Right renal pelvis (tissue), 4 donors: ENCODE measurements at places on chromosomes 4 and X. TPM values are rescaled to one million over a fixed set of nuclear protein-coding genes. Genes with fewer than 3 reads are reported as not detected.

DNA sequence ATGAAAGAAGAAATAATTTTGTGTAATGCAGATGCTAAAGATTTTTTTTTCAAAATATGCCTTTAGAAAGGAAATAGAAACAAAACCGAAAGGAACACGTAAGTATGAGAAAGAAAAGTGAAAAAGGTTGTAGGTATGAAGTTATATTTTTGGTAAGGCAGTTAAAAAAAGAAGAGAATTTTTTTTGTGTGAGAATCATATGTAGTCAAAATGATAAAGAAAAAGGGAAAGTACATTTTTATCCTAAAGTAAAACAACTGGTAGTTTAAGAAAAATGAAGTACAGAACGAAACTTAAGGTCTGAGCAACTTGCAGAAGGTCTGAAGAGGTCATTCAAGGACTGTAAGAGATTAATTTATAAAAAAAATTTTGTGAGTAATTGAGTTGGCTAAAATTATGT lies 164.0 kb upstream of the TRAM1L1 start:
- DNase-seq, result no peak

DNA sequence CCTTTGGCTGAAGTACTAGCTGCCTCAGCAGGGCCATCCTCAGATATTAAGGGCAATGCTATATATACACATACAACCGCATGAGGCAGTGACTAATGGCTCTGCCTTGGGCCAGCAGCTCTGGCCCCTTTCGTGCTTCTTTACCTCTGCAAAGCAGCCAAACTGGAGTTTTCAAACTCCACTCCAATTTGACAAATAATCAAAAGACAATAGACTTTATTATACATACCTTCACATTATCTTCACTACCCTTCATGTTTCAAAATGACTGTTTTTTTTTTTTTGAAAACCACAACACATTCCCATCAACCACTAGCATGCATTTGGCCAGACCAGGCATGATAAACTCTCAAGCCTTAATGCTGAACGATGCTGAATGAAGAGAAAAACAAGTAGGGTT lies 187.7 kb downstream of the ENOX2 start:
- DNase-seq, result no peak

The MAEA gene
- polyA plus RNA-seq, result 62.8 TPM

- no peak for DNase-seq
These were observed 122.8 kb downstream of the SLC10A7 start for GRCh38 chr4:146398896-146399445.

DNA sequence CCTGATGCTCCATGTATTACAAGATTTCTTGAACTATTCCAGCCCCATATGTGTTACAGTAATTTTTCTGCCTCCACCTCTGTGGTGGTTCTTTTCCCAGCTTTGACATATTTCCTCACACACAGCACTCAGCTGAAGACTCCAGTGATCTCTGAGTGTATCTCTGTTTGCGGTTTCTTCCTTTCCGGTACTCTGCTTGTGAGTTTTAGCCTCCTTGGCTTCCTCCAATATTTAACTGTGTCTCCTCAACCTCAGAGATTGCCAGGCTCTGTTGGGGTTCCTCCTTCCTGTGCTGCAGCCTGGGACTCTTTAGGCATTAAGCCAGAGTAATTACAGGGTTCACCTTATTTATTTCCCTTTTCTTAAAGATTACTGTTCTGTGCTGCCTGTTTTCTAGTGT lies 73.2 kb downstream of the NFKB1 start:
- DNase-seq, result no peak

DNA sequence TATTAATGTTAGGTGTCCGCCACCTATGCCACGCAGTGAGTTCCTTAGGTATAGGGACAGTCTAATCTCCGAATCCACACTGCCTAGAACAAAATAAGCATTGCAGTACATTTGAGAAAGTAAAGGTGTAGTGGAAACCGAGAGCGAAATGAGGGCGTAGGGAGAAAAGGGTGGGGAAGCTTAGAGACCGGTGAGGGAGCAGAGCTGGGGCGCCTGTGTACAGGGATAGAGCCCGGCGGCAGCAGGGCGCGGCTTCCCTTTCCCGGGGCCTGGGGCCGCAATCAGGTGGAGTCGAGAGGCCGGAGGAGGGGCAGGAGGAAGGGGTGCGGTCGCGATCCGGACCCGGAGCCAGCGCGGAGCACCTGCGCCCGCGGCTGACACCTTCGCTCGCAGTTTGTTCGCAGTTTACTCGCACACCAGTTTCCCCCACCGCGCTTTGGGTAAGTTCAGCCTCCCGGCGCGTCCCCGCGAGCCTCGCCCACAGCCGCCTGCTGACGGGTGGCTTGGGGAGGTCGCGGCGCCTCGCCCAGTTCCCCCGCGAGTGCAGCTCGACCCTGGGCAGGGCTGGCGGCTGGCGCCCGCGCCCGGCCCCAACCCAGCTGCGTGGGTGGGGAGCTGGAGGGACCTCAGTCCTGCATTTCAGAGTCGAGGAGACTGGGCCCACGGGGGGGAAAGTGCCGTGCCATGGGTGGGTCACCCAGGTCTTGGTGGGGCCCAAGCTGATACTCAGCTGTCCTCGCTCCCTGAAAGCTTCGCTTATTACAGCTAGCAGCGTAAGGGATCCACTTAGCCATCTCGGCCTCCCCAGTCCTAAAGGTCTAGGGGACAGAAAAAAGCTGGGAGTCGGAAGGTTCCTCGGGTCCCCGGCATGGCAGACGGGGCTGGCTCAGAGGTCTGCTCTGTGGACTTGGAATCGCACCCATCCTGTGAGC lies at the start of gene ANXA3:
Gene ANXA3, plus strand, starts transcription at position 351 of the 932 bp plus-strand sequence. CDS start 2,704 bp downstream, outside the sequence.
- no peak for DNase-seq

The PCSK1N gene
- 13.2 TPM for polyA plus RNA-seq

The PHOX2B gene
- polyA plus RNA-seq, result 0.08 TPM

The SPATA18 gene
- 1.8 TPM for polyA plus RNA-seq

DNA sequence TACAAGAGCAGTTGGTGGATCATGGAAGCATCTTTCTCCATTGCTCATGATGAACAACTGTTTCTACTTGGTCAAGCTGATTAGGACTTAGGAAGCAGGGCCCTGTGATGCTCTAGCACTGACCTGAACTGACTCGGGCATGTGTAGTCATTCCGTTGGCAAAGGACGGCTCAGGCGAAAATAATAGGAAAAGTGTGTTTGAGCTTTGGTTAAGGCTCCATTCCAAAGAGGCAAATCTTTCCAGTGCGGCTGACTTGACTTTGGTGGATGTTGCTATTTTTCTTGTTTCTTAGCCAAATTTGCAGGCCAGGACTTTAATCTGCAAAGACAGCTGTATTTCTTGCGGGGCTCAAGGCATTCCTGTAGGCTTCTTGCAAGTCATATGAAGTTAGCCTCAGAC lies 39.5 kb downstream of the ZNF518B start:
- DNase-seq, result no peak
